Large intestine (tissue), 12 donors: ENCODE measurements at places on chromosomes 16 and 17.

GRCh38 chr16:12752159-12752558 lies 51.5 kb downstream of the CPPED1 start:
- DNase-seq = no peak

GRCh38 chr16:85682516-85682915 lies 6.2 kb downstream of the GINS2 start:
- DNase-seq = no peak

- peak; percentile 83 for DNase-seq
These were observed 5.0 kb downstream of the SEC14L1 start for GRCh38 chr17:77145612-77146245.

DNA sequence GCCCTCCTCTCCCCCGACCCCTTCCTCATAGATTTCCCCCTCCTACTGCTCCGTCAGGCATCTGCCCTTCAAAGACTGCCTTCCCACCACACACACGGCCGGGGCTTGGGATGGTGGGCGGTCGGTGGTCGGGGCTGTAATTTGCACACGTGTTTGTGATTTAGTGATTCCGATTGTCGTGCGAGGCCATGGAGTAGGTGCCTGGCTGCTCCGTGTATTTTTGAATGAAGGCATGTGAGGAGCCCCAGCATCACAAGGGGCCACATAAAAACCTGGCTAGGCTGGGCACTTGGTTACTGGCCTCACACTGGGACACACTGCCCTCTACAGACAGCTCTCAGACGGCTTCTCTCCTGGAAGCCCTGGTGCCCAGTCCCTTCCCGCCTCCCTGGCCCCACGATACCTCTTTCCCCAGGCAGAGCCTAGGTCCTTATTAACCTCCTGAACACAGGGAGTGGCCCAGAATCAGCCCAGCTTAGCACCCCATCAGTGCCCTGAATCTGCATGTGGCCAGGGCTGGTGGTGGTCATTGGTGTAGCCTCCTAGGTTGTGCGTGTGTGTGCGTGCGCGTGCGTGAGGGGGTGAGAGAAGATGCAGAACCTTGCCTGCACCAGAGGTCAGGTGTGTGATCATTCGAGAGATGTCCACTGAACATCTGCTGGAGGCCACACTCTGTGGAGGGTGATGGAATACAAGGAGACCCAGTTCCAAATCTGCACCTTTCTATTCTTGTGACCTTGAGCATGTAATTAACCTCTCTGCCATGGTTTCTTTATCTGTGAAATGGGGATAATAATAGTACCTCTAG lies 1.3 kb upstream of the SOCS1 start:
- peak; percentile 81 for DNase-seq

GRCh38 chr17:7192271-7192937 lies 13.2 kb upstream of the ASGR1 start:
- no peak for DNase-seq

DNA sequence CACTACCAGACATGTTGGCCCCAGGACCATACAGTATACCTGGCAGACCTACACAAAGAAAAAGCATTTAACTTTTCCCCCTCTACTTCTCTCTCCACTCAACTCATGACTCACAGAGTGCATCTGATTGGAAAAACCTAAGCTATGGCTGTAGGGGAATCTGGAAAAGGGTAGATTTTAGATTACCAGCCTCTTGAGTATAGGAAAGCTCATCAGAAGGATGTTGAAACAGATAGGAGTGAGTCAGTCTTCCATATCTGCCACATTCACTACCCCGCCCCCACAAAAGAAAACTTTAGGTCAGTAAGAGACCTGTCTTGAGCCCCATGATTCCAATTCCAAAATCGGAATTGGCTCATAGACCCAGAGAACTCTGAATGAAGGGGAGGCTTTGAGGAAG lies 12.3 kb downstream of the KRT9 start:
- DNase-seq = no peak

GRCh38 chr16:3282103-3282729 lies 1.1 kb upstream of the ZNF263 start:
- DNase-seq = no peak

GRCh38 chr17:50426814-50427787 lies 1.1 kb downstream of the ACSF2 start:
- peak; percentile 51 for DNase-seq

DNA sequence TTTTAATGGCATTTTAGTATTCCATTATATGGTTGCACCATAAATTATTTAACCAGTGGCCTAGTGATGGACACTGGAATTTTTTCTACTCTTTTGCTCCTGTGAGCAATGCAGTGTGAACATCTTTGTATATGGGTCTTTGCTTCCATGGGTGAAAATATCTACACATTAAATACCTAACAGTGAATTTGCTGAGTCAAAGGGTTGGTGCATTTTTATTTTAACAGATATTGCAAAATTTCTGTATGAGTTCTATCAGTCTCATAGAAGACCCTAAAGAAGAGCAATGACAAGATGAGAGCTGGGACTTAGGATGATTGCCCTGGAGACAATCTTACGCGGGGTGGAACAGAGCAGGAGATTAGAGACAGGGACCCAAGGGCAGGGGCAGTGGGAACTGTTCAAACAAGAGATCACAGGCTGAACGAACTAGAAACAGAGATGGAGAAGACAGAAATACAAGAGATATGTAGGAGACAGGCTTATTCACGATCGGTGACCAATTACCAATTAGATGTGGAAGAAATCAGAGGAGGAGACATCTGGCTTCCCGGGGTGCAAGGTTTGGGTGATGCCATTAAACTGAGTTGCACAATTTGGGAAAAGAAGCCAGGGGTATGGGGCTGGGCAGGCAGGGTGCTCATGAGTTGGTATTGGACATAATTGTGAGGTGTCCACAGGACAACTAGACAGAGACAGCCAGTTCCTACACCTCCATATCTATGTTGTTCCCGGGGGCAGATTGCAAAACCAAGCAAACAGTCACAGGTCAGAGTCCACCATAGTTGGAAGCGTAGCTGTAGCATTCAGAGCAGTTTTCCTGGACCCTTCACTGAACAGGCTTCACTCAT lies 39.9 kb upstream of the LONP2 start:
- peak; percentile 93 for DNase-seq

GRCh38 chr17:55124730-55125360 lies 139.9 kb upstream of the HLF start:
- DNase-seq = no peak

- no peak for DNase-seq
These were observed 2.0 kb downstream of the NEUROD2 start for GRCh38 chr17:39605492-39606433.

DNA sequence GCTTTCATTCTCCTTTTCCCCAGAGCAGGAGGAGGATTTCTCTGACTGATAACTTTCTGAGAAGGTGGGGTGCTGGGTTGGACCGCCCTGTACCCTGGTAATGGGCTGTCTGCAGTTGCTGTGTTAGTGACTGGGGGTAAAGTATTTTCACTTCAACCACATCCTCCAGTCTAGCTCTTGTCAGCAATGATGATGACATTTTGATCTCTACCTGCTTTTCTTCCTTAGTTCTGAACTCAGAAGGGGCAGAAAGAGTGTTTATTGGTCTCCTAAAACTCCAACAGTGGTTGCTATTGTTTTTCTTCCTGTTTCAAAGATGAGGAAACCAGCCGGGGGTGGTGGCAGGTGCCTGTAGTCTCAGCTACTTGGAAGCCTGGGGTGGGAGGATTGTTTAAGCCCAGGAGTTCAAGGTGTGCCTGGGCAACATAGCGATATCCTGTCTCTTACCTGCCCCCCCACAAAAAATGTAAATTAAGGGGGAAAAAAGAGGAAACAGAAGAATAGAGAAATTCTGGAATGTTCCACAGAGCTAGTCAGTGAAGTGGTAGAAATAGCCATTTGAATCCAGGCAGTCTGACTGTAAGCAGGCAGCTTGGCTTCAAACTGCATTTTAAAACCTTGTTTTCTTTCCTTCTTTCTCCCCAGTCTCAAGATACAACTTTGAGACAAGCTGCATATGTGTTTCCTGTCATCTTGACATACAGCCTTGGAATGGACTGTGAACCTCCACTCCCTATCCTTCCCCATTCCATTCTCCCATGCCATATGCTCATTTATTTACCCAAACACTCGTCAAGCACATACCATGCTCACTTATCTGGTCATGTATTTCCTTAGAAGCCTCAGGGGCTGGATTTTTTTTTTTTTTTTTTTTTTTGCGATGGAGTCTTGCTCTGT lies 3.3 kb upstream of the N4BP1 start:
- peak; percentile 95 for DNase-seq

DNA sequence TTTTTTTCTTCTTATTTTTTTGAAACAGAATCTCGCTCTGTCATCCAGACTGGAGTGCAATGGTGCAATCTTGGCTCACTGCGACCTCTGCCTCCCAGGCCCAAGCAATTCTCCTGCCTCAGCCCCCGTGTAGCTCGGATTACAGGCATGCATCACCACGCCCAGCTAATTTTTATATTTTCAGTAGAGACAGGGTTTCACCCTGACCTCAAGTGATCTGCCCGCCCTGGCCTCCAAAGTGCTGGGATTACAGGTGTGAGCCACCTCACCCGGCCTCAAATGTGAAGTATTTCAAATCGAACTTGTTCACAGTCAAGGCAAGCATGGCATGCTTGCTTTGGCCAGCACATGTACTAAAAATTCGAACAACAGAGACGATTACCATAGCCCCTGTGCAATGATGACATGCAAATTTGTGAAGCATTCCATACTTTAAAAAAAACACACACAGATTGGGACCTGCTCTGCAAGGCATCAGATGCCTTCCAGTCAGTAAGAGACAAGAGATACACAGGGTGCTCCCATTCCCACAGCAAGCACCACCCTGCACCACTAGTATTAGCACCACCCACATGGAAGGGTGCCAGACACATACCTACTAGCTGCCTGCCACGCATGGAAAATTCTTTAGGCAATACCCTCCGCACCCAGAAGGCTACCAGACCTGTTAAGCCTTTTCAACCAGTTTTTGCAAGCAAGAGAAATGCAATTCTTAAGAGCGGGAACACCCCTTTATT lies 47.2 kb downstream of the ANKRD11 start:
- DNase-seq = peak; percentile 63

GRCh38 chr17:20063665-20064648 lies 54.8 kb downstream of the SPECC1 start:
- DNase-seq = no peak

GRCh38 chr17:56717471-56717870 lies 116.2 kb downstream of the C17orf67 start:
- DNase-seq = no peak

GRCh38 chr17:74544991-74545842 lies 698 bp downstream of the CD300C start:
- DNase-seq = no peak

DNA sequence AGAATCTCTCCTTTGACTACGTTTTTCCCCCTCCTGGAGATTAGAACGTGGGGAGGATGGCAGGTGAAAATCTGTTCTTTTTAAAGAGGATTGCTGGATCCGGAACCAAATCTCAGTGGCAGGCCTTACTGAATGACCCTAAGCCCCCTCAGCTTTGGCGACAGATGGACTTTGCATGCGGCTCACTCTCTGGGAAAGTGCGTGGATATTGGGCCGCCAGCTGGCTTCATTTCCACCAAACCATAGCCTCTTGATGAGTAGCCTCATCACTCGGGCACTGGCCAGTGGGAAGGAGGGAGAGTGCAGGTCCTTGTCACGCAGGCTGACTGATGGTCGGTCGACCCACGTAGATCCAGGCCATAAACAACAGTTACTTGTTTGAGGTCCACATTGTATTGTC lies 31.3 kb upstream of the CCDC182 start:
- DNase-seq = no peak

DNA sequence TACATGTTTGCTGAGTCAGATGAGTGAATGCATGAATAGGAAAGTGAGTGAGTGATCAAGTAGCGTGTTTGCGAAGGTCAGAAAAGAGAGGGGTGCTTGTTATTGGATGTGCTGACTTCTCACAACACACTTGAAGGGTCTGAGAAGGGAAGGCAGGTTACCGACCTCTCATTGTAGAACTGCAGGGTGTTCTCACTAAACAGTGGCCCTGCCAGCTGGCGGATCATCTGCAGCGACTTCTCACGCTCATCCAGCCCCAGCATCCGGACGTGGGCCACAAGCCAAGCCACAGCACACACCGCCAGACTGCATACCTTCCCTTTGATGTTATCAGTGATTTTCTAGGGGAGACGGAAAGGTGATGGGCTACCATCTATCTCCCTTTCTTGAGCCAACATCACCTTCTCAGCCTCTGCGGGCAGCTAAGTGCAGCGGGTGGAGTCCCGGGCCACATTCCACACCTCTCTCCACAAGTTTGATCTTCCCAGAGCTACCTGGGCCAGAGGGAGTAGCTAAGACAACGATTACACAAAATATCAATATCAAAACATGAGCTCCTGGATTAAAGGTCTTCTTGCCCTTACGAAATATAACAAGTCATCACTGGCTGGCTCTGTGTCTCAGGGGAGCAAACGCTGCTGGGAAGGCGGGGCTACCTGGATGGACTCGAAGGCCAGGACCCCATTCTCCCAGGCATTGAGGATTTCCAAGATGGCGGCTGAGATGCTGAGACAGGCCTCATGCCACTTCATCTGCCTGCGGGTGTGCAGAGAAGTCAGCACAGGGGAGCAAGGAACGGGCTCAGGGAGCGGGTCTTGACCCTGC lies 11.0 kb downstream of the CSF3 start:
- no peak for DNase-seq

- peak; percentile 44 for DNase-seq
These were observed 307 bp downstream of the CDYL2 start for GRCh38 chr16:80804056-80804525.

DNA sequence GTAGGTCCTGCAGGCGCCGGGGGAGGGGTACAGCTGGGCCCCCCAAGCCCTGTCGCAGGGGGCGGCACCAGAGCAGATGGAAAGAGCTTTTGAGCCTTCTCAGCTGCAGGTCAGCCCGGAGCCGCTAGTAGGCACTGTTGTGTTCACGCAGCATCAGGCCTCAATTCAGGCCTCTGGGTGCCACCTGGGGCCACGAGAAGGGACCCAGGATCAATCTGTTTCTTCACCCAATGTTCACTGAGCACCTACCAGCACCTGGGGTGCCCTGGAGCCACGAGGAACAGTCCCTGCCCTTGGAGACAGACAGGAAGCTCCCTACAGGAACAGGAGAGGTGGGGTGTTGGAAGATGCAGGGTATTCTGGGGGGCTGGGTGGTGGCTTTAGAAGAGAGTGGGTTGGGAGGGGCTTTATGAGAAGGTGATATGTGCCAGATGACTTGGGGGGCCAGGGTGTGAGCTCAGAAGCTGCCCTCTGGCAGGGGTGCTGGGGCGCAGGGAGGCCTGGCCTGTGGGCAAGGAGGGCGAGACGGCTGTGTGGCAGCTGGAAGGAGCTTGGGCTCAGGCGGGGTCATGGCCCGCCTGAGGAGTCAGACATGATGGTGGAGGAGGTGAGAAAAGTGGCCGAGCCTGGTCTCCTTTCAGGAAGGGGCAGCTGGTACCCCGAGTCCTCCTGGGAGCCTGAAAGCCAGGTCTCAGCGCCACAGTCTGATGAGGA lies 121.9 kb upstream of the GSE1 start:
- DNase-seq = no peak

- no peak for DNase-seq
These were observed 79.5 kb downstream of the CA4 start for GRCh38 chr17:60229188-60229802.

- no peak for DNase-seq
These were observed 22.2 kb upstream of the C17orf113 start for GRCh38 chr17:42072323-42073187.

- no peak for DNase-seq
These were observed 14.5 kb upstream of the MTSS2 start for GRCh38 chr16:70700101-70701020.
